Naive thymus-derived CD4-positive, alpha-beta T cell (primary cell): ENCODE measurements at places on chromosomes 3 and 15. TPM values are rescaled to one million over a fixed set of nuclear protein-coding genes. Genes with fewer than 3 reads are reported as not detected.

DNA sequence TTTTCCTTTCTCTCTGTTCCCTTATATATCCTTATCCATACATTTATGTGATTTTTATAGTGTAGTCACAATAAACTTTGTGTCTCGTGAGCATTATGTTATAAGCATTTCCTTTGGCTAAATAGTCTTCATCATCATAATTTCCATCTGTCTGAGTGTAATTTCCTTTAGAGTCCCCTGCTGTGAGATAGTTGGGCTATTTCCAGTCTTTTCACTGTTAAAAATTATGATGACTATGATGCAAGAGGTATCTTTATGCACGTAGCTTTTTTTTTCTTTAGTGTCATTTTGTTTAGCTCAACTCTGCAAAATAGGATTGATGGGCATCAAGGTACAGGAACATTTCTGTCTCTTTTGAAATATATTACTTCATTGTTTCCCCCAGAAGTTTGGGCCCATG, 26.9 kb upstream of the CA12 start:
- H3K36me3 ChIP-seq = no peaks in the 10 kb centered on the region
- no peaks in the 10 kb centered on the region for H3K27me3 ChIP-seq
- H3K4me3 ChIP-seq = no peak overlapping the region
- H3K27ac ChIP-seq = no peak overlapping the region
- no peaks in the 10 kb centered on the region for H3K4me1 ChIP-seq

DNA sequence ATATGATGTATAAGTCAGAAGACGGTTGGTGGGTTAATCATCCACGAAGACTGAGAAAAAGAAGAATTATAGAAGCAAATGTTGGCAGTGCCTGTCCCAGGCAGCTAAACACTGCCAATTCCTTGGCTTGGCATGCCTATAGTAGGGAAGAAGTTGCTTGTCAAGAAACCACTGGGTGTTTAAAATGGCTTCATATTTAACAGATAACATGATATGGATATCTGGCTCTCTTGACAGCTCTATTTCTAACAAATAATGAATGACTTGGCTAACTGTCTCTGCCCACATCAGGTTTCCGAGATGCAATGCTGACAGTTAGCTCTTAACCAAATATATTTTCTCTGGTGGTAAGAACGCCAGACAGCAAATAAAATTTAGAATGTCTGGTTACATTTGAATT, 341.7 kb upstream of the KCNMB2 start:
- no peak overlapping the region for H3K4me3 ChIP-seq
- no peaks in the 10 kb centered on the region for H3K27me3 ChIP-seq
- H3K27ac ChIP-seq = no peak overlapping the region

DNA sequence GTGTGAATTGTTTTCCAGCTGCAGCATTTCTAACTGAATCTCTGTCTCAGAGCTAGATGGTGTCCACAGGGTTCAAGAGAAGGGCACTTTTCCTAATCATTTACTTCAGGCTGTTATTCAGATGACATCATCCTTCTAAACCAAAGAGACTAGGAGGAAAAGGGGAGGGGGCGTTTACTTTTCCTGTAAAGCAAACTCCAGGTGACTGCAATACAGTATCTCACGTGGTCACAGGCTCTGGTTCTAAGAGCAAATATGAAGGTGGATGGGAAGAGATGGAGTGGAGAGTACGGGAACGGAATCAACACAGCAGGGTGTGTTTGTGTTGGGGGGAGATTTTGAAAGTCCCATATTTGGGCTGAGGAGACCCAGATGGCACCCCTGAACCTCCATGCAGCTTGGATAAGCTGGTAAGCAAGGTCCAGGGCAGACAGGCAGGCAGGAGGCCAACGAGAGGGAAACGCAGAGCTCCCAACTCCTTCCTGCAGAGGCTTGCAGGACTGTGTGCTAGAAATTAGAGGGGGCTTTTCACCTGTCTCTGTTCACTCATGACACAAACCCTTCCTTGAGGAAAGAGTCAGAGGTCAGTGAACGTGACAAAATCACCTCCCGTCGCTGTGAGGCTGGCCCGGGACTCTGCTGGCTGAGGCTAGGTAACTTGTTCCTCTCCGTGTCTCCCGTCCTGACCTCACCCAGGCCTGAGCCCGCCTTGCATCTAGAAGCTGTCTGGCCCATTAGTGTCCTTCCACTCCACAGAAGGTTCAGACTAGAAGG, 151.2 kb downstream of the OPA1 start:
- H3K36me3 ChIP-seq = no peaks in the 10 kb centered on the region
- H3K4me3 ChIP-seq = no peak overlapping the region
- DNase-seq = no peak
- H3K27me3 ChIP-seq = no peaks in the 10 kb centered on the region
- no peaks in the 10 kb centered on the region for H3K4me1 ChIP-seq

- peaks cover 18% of the 10 kb centered on the region for H3K4me1 ChIP-seq
- no peak overlapping the region for H3K27ac ChIP-seq
- H3K36me3 ChIP-seq = no peaks in the 10 kb centered on the region
- DNase-seq = no peak
- no peak overlapping the region for H3K4me3 ChIP-seq
These were observed 15.2 kb downstream of the ITPR1 start for GRCh38 chr3:4508048-4508981.

The ZNF717 gene
- total RNA-seq = 12.2 TPM
